Body of pancreas (tissue), 4 donors: ENCODE measurements at places on chromosomes 4 and X. TPM values are rescaled to one million over a fixed set of nuclear protein-coding genes. Genes with fewer than 3 reads are reported as not detected.

FRMPD3 gene
- total RNA-seq = not detected

GRIA2 gene
- total RNA-seq = 1.6 TPM

- no peak overlapping the region for H3K27ac ChIP-seq
- no peaks in the 10 kb centered on the region for H3K4me1 ChIP-seq
- no peak for DNase-seq
- H3K27me3 ChIP-seq = no peaks in the 10 kb centered on the region
- no peak overlapping the region for H3K4me3 ChIP-seq
These were observed 11.3 kb downstream of the MAGEA1 start for GRCh38 chrX:153190381-153190780.

- H3K36me3 ChIP-seq = no peaks in the 10 kb centered on the region
- no peaks in the 10 kb centered on the region for H3K27me3 ChIP-seq
- H3K4me3 ChIP-seq = no peak overlapping the region
These were observed 33.3 kb downstream of the ARX start for GRCh38 chrX:24982306-24982965.

DNA sequence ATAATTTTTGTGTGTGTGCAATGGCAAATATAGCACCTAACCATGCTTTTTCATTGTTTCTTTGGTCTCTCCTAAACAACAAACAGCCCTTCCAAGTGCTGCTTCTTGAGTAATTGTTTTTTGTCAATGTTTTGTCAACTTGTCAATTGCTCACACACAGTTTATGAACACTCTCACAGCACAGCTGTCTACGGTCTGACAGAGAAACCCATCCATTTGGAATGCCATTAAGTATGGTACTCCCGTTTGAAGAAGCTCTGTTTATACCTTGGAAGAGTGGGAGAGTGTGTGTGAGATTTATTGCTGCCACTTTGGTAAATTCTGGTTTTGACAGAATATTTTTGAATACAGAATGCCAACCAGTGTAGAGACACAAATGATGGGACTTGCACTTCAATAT, 254.6 kb downstream of the LDB2 start:
- H3K36me3 ChIP-seq = no peaks in the 10 kb centered on the region
- H3K27ac ChIP-seq = no peak overlapping the region
- no peak overlapping the region for H3K4me3 ChIP-seq
- no peak for DNase-seq
- H3K27me3 ChIP-seq = no peaks in the 10 kb centered on the region
- H3K4me1 ChIP-seq = no peaks in the 10 kb centered on the region
